Right ventricle myocardium superior (tissue), 1 donor: ENCODE measurements at places on chromosomes 6 and 20.

GRCh38 chr6:111522393-111523020 is 39.5 kb upstream of the REV3L start:
- no peak for DNase-seq

GRCh38 chr6:130937942-130938604 is 110.9 kb downstream of the SMLR1 start:
- no peak for DNase-seq

DNA sequence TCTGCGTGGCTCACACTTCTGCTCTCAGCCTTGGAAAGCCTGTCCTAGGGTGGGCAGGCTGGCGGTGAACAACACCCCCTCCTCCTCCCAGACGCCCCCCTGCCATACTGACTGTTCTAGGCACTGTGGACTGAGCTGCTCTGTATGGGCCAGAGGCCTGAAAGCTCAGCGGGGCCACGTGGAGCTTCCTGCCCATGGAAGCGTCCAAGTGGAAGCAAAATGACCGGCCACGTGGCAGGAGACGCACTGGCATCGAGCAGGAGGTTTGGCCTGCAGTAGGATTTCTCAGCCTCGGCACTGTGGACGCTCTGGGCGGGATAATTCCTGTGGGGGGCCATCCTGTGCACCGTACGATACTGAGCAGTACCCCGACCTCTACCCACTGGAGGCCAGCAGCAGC is 88.7 kb downstream of the GRM4 start:
- no peak for DNase-seq

GRCh38 chr6:168704678-168705077 is 263.7 kb downstream of the SMOC2 start:
- DNase-seq, result no peak

- no peak for DNase-seq
Measured at GRCh38 chr20:32287231-32287638, 9.8 kb downstream of the KIF3B start.

GRCh38 chr6:122042380-122042779 is 357.1 kb upstream of the HSF2 start:
- no peak for DNase-seq

DNA sequence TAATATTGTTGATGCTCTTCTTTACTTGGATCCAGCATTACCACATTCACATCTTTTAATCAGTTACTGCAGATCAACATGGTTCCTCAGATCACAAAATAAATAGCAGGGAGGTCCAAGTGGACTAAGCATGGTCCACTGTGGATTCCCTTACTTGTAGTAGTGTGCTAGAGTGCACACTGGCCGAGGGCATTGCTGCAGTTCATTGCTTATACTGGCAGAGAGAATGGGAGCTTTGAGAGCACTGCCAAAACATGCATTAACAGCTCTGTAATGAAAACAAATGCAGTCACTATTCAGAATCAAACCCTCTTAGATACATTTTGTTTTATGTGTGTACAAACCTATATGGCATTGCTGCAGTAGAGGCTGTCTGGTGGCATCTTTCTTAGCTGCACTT is 471.5 kb downstream of the CD109 start:
- DNase-seq, result no peak

GRCh38 chr6:157173776-157174175 is 149.5 kb downstream of the TMEM242 start:
- no peak for DNase-seq

GRCh38 chr20:34581341-34582184 is 23.0 kb downstream of the MAP1LC3A start:
- DNase-seq, result peak; percentile 68

DNA sequence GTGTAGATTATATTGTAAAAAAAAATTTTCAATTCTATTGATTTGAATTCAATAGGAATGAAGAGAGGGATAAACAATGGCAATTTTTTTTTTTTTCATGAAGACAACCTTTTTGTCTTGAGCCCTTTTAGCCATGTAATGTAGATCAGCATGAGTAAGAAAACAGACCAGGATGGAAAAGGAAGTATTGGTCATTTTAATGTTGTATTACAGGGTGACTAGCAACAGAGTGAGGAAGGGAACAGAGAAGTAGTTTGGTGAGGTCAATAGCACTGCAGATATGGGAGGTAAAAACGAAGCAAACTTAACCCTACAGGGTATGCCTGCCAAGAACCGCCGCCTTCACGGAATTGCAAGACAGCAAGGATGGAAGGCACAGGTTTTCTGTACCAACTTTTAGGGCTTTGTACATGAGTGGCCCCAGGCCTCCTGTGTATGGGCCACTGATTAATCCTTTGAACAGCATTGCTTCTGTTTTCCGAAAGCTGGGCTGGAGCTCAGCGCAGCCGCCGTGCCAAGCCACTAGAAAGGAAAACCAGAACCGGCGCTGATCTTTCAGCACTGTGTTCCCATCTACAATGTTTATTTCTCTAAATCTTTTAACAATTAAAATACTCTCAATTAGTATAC is 383.7 kb downstream of the CENPW start:
- DNase-seq, result no peak

DNA sequence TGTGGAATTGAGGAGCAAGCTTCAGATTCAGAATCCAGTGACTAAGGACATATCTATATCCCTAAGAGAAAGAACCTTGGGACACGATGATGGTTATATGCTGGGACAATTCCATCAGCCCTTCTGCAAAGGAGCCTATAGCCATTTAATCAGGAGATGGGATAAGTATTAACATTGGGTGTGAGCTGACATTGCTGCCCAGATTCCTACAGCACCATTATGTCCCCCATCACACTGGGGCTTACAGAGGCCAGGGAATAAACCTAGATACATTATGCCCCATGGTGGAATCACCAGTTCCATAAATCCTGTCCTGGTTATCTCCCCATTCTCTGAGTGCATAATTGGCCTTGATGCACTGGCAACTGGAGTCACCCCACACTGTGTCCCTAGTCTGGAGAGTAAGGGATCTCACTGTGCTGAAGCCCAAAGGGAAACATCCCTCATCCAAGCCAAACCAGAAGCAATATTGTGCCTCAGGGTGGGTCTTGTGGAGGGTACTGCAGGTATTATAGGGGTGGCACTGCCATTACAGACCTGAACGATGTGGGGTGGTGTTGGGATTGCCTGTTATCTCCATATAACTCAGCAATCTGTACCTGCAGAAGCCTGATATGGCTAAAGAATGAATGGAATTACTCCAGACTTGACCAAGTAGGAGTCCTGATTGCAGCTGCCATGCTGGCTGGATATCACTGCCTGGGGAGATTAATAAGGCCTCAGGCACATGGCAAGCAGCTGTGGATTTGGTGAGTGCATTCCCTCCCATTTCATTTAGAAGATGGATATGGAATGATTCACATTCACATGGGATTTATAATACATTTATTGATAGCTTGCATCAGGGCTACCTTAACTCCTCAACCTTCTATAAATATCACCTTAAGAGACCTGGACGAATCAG is 5.0 kb downstream of the HLA-A start:
- no peak for DNase-seq

DNA sequence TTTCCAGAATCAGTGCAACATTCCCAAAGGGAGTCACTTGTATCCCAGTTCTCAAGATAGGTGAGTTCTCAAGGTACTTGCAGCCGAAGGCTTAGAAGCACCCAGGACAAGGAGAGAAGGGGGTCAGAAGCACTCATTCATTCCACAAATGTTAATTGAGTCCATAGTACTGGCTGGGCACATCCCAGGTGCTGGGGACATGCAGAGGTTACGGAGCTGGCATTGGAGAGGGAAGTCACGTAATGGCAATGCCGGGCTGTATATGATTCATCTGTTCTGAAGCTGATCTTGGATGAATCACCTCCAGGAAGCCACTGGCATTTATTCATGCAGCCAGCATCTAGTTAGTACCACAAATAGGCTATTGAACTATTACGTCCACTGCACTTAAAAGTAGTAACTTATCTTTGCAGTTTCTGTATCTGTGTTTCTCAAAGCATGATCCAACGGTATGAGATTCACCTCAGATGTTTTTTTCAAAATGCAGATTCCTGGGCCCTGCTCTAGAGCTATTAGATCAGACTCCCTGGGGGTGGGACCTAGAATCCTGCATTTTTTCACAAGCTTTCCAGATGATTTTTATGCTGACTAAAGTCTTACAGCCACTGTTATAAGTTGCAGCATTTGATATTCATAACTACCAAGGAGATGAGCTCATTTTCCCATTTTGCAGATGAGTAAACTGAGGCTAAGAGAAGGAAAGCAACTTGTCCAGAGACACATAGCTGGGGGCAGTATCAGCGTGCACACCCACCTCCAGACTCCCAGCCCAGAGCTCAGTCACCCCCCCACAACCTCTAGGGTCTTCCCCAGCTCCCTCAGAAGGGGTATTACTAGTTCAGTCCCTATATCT is 44.1 kb upstream of the ID1 start:
- no peak for DNase-seq

DNA sequence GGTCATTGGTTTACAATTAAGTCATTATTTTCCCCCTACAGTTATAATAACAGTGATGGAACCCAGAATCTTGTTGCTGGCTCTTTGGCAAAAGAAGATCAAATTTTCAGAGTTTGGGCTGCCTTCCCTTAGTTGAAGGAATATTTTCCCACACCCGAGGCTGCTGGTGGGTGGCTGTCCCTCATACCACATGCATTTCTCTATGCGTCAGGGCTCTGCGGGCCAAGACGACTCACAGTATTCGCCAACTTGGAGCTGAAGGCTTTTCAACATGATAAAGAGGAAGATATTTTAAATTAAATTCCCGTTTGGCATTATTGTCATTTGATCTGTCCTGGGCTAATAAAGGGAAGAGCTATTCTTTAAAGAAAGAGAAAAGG is 102.2 kb upstream of the SASH1 start:
- DNase-seq, result peak; percentile 65

DNA sequence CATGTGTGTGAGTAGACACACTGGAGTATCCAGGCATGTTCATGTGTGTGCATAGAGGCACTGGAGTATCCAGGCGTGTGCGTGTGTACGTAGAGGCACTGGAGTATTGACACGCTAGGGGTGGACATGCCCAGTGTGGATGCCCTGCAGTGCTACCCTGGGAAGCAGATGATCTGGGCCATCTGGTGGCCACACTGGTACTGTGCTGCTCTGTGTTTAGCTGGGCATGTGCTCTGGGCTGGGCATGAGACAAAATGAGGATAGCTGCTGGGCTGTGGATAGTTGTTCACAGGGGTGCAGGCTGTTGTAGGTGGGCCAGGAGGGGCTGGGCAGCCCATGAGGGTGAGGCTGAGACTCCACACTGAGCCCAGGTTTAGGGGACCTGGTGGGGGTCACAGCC is 24.0 kb upstream of the NPBWR2 start:
- DNase-seq, result peak; percentile 37

DNA sequence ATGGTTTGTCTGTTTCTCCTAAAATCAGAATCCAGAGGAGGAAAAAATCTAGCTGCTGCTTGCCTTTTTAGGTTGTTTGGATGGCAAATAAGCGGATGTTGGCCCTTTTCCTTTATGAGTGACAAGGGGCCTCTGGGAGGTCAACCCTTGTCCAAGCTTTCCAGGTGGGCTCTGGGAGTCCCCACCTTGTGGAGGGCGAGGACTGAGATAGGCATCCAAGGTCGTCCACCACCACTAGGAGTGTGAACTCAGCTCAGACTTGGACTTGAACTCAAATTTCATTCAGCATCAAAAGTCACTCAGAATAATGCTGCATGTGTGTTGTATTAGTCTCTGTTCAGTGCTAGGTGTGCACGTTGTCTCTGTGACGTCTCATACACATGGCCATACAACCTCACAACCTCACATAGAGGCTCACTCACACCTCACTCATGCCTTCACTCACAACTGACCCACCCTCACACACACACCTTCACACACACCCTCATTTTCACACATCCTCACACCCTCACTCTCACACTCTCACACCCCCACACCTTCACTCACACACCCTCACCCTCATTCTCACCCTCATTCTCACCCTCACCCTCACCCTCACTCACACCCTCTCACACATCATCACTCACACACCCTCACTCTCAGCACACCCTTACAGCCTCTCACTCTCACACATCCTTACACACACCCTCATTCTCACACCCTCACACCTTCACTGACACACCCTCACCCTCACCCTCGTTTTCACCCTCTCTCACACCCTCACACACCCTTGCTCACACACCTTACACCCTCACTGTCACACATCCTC is 18.0 kb downstream of the DYNLT1 start:
- no peak for DNase-seq

- no peak for DNase-seq
Measured at GRCh38 chr6:15472621-15473020, 190.2 kb downstream of the DTNBP1 start.

DNA sequence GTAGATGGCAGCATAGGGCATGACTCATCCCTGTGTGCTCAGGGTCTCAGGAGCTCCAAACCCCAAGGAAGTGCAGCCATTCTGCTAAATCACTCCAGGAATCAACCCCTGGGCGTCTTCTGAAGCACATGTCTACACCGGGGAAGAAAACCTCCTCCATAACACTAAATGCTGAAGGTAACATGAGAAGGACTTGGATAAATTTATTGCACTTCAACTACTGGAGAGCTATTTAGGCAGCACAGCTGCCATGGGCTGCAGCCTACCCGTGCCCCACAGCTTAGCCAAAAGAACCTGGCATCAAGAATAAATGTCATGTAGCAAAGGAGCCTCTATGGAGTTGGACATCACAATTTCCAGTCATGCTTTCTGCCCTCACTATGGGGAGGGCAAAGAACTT is 152.4 kb upstream of the PROKR2 start:
- no peak for DNase-seq

GRCh38 chr6:10478187-10479040 is 42.7 kb upstream of the GCNT2 start:
- DNase-seq, result no peak

GRCh38 chr6:45982280-45983036 is 33.2 kb downstream of the CLIC5 start:
- DNase-seq, result no peak

DNA sequence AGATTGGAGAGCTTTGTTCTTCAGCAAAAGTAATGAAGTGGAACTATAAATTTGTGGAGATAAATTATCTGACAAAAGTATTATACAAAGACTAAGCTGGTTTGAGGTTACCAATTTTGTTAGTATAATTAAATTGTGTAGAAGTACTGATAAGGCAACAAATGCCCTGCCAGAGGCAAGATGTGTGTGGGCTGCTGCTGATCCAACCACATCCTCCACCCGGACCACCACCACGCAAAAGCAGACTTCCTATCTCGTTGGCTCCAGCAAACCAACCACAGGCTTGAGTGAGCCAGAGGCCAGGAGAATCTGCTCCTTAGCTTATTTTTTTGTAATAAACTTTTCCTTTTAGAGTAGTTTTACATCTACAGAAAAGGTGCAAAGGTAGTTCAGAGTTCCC is 1.1 kb upstream of the MYLK4 start:
- no peak for DNase-seq

DNA sequence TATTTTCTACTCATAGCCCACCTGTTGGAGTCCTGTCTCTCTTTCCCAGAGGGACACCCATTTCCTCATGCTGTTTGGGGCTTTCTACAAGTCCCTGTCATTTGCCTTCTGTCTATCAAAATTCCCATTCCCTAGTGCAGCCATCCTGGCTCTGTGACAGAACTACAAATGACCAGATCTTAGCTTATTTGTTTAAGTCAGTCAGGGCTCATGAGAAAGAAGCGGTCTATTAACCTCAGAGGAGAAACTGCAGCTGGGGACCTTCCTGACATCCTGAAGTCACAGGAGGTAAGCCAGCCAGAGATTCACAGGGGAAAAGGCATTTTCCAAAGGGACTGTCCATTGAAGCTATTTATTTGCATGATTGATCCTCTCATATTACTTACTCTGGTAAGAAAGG is 1.7 kb upstream of the COL9A1 start:
- no peak for DNase-seq
